Thoracic aorta (tissue), 2 donors: ENCODE measurements at places on chromosomes 12 and 14.

DNA sequence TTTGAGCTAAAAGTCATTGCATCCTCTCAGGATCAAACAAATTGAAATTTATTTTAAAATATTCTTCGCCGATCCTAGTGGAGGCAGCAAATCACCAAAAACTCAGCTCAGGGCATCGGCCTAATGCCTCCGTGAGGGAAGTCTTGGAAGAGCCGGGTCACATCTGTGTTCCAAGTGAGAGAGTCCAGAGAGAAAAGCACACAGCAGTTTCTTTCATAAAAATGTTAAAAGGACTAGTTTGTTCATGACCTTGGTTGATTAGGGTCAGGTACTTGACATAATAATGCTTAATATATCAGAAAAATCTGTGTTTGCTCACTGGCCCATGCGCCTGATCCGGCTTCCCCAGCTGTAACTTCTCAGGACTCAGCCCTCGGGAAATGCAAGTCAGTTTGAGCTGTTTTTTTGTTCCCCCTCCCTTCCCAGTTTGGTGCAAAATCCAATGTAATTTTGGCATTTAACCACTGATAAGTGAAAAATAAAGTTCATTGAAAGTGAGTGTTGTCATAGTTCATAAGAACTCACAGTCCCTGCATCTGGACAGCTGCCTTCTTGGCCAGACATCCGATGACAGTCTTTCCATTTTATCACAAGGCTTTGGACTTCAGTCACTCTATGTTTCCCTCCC is 161.7 kb downstream of the CAND1 start:
- DNase-seq: no peak

- no peak for DNase-seq
These were observed 98.4 kb upstream of the TBX5 start for GRCh38 chr12:114504311-114504710.

DNA sequence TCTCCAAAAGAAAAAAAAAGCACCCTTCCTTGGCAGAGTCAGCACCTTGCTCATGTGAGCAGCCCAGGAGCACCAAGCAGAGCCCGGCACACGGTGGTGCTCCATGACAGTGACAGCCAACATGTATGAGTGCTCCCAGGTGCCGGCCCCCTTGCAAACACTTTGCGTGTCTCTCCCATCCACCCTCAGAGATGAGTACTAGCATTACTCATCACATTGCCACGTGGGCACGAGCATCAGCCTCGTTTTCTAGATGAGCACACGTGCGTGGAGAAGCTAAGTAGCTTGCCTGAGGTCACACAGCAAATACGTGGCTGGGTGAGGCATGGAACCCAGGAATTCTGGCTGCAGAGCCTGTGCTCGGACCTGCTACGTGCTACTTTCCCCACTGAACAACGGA is 177.9 kb upstream of the PRMT8 start:
- DNase-seq: no peak

DNA sequence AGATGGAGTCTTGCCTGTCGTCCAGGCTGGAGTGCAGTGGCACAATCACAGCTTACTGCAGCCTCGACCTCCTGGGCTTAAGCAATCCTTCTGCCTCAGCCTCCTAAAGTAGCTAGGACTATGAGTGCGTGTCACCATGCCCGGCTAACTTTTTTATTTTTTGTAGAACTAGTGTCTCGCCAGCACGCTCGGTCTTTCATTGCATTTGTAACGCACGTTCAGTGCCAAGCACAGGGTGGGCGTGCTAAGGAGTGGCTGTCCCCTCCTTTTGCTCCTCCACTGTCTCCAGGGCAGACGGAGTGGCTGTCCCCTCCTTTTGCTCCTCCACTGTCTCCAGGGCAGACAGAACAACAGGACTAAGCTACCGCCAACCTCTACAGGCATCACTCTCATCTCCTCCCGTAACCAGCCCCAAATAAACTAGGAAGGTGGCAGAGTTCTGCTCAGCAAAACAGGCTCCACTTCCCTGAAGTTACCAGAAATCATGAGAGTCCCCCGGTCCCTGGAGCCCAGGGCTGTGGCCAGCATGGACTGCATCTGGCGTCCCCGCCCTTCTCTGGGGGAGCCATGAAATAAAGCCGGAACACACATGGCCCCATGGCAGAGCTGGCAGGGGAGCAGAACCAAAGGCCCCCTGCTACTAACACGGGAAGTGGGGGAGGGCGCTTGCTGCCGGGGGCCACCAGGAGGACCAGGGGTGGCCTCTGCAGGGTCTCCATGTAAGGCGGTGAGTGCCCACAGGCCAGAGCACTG is 60.2 kb downstream of the CCDC88C start:
- DNase-seq: no peak
